ENCODE measurements at places on chromosomes 5 and 9. TPM values are rescaled to one million over a fixed set of nuclear protein-coding genes. Genes with fewer than 3 reads are reported as not detected.

- no peak overlapping the region for H3K27ac ChIP-seq
- DNase-seq = no peak
- H3K4me1 ChIP-seq = no peaks in the 10 kb centered on the region
- H3K4me3 ChIP-seq = no peak overlapping the region
- H3K36me3 ChIP-seq = no peaks in the 10 kb centered on the region
Observed at GRCh38 chr5:26761446-26761845, 276.9 kb downstream of the CDH9 start.

DNA sequence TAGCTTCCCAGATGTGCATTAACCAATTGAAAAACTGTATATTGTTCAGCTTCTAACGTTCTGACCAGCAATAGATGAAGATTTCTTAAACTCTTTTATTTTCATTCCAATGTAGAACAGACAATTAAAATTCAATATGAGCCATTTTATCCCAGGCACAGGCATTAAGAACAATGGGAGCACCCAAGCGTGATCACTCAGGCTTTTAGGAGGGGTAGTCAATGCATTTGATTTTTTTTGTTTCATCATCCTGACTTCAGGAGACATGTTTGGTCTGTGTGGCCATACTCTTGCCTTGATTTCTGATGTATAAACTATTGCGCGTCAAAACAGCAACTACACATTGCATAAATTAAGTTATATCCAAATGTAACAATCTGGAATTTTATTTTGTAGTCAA is 653.0 kb upstream of the RORB start:
- no peak overlapping the region for H3K4me3 ChIP-seq
- DNase-seq = no peak
- H3K27ac ChIP-seq = no peak overlapping the region
- H3K4me1 ChIP-seq = no peaks in the 10 kb centered on the region

GRCh38 chr5:31237174-31237573 is 43.7 kb downstream of the CDH6 start:
- no peak overlapping the region for H3K4me3 ChIP-seq
- no peak for DNase-seq
- no peaks in the 10 kb centered on the region for H3K4me1 ChIP-seq
- H3K27ac ChIP-seq = no peak overlapping the region

GRCh38 chr9:135504262-135505243 is 4.1 kb downstream of the MRPS2 start:
- DNase-seq = peak; percentile 71
- H3K36me3 ChIP-seq = peaks cover 16% of the 10 kb centered on the region
- no peak overlapping the region for H3K4me3 ChIP-seq
- H3K27ac ChIP-seq = no peak overlapping the region
- H3K4me1 ChIP-seq = peaks cover 13% of the 10 kb centered on the region
- peaks cover 8% of the 10 kb centered on the region for H3K27me3 ChIP-seq

- H3K27ac ChIP-seq = no peak overlapping the region
- no peaks in the 10 kb centered on the region for H3K36me3 ChIP-seq
- no peaks in the 10 kb centered on the region for H3K4me1 ChIP-seq
- no peak overlapping the region for H3K4me3 ChIP-seq
- H3K27me3 ChIP-seq = peaks cover 21% of the 10 kb centered on the region
Observed at GRCh38 chr5:94820488-94820887, 202.0 kb downstream of the SLF1 start.

DNA sequence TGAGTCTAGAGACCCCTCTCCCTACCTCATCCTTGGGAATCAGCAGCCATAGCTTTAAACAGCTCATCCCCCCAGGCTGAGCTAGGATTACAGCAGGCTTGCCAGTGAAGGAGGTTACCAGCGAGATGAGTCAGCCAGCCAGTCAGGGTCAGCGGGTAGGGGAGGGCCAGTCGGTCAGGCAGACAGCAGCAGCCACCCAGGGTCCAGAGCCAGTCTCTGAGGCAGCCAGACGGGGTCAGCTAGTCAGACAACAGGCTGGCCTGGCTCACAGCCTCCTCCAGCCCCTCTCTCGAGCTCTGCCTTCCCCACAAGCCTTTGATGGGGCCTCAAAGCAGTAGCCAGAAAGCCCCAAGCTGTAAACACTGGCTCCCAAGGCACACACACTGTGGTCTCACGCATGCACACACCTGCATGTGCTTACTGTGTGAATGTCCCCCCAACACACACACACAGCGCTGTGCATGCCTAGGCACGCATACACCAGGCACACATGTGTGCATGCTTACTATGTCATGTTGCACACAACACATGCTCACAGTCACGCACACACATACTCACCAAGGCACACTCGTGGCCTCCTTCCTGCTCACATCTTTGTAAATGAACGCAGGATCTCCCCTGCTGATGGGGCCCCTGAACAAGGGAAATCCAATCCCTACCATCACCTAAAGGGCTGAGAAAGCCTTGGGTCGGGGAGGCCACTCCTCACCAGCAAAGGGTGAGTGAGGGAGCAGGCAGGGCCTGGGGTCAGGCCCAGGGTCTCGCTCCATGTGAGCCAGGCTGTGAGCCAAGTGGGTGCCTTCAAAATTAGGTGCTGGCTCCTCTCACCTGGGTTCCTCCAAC is 28.2 kb upstream of the CPLX2 start:
- DNase-seq = no peak
- no peak overlapping the region for H3K27ac ChIP-seq
- H3K27me3 ChIP-seq = peaks cover 19% of the 10 kb centered on the region
- no peaks in the 10 kb centered on the region for H3K4me1 ChIP-seq
- no peaks in the 10 kb centered on the region for H3K36me3 ChIP-seq

DNA sequence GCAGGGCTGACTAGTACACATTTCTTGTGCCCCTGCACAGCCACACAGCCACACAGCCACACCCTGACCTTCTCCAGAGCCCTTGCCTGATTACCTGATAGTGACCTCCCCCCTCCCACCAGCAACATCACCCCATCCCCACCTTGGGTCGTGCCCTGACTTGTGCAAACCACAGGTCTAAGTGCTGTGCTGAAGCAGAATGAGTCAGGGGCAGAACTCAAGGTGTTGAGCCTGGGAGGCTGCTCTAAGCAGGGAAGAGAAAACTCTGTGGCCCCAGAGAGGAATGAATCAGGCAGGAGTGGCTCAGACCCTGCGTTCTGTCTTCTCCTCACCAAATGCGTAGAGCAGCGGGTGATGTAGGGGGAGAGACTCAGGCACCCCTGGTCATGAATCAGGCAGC is 24.3 kb upstream of the FAT2 start:
- peaks cover 7% of the 10 kb centered on the region for H3K27me3 ChIP-seq
- no peaks in the 10 kb centered on the region for H3K36me3 ChIP-seq
- peaks cover 16% of the 10 kb centered on the region for H3K4me1 ChIP-seq
- no peak overlapping the region for H3K27ac ChIP-seq
- no peak overlapping the region for H3K4me3 ChIP-seq
- DNase-seq = no peak

- no peak for DNase-seq
- H3K27me3 ChIP-seq = no peaks in the 10 kb centered on the region
- H3K4me3 ChIP-seq = no peak overlapping the region
- no peaks in the 10 kb centered on the region for H3K36me3 ChIP-seq
Observed at GRCh38 chr5:117195076-117195475, 620.5 kb upstream of the SEMA6A start.

- H3K4me1 ChIP-seq = peaks cover 13% of the 10 kb centered on the region
- H3K27ac ChIP-seq = no peak overlapping the region
- no peak overlapping the region for H3K4me3 ChIP-seq
- no peaks in the 10 kb centered on the region for H3K27me3 ChIP-seq
- H3K36me3 ChIP-seq = peaks cover 4% of the 10 kb centered on the region
Observed at GRCh38 chr5:108143581-108143980, 238.3 kb downstream of the FBXL17 start.

- H3K4me1 ChIP-seq = peaks cover 23% of the 10 kb centered on the region
- H3K36me3 ChIP-seq = peaks cover 58% of the 10 kb centered on the region
- no peak overlapping the region for H3K4me3 ChIP-seq
- H3K27me3 ChIP-seq = no peaks in the 10 kb centered on the region
- peak; percentile 77 for DNase-seq
Observed at GRCh38 chr5:76641514-76642120, 18.4 kb upstream of the F2RL2 start.

Gene SLC1A1
- total RNA-seq = 0.14 TPM
